Liver (tissue), 10 donors: ENCODE measurements at places on chromosomes 2 and 18. TPM values are rescaled to one million over a fixed set of nuclear protein-coding genes. Genes with fewer than 3 reads are reported as not detected.

DNA sequence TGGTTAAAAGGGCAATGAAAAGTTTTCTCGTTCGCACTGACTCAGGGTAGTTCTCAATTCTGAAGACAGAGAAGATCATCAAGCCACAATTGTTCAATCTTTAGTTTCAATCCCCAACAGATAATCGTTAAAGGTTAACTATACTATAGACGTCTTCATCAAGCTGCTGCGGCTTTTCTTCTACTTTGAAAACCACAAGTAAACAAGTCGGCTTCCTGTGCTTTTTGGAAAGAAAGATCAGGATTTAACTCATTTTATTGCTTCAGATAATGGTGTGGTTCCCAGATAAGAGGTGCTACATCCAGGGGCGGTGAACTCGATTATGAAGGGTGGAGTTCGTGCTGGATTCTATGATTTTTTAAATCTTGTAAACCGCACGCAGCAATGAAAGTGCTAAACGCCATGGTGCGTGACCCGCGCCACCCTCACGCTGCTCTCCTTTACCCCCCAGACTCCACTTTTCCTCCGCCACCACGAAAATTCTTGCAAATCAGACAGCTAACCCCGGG is 545 bp upstream of the CDCA7 start:
- no peak for DNase-seq

GRCh38 chr2:150081775-150082481 is 405.5 kb downstream of the RND3 start:
- no peak for DNase-seq

GRCh38 chr2:229586012-229586411 is 128.3 kb downstream of the DNER start:
- no peak for DNase-seq

- no peak for DNase-seq
Observed at GRCh38 chr2:177742851-177743250, 329.7 kb downstream of the PDE11A start.

DNA sequence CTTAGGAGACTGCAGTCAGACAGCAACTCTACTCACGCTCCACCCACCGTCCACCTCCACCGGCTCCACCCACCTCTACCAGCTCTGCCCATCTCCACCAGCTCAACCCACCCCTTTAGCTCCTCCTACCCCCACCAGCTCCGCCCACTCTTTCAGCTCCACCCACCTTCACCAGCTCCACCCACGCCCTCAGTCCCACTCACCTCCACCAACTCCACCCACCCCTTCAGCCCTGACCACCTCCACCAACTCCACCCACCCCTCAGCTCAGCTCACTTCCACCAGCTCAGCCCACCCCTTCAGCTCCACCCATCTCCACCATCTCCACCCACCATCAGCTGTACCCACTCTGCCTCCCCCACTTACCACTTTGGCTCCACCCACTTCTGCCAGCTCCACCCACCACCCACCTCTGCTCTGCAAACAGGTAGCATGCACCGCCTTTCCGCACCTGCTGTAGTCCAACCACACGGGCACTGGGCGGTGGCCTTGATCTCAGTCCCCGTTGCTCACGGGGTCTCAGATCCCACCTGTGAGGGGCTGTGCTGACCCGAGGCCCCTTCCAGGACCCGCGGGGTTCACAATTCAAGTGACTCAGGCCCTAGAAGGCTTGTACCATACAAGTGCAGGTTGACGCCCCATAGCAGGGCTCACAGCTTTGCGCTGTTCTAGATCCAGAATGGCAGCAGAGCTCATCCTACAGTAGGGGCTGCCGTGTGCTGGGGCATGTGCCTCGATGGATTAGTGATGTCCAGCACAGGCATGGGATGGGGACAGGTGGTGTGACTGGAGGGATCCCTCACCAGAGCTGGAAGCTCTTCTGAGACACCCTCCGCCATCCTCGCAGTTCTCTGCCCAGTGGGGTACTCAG is 77.2 kb upstream of the OTOS start:
- no peak for DNase-seq

DNA sequence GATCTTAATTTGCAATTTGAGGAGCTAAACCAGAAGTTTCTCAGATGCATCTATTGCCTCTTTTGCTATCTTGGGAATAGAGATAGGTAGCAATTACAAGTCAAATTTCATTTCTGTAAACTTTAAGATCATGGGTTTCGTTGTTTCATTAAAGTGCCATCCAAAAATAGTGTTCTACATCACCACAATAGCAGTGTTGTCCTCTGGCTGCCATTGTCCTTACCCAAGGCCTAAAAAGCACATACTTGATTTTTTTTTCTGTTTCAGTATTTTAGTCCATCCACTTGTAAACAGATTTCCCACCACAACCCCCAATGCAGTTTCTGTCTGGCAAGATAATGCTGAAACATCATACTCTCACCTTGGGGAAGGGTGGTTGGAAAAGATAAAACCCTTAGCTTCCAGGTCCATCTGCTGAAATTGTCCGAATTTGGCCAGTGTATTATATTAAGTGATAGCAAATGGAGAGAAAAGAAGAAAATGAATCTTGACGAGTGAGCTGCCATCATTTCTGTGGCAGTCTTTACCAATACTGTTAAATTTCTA is 136.2 kb downstream of the LCLAT1 start:
- DNase-seq, result no peak

GRCh38 chr18:44977856-44978255 is 297.2 kb downstream of the SETBP1 start:
- no peak for DNase-seq

DNA sequence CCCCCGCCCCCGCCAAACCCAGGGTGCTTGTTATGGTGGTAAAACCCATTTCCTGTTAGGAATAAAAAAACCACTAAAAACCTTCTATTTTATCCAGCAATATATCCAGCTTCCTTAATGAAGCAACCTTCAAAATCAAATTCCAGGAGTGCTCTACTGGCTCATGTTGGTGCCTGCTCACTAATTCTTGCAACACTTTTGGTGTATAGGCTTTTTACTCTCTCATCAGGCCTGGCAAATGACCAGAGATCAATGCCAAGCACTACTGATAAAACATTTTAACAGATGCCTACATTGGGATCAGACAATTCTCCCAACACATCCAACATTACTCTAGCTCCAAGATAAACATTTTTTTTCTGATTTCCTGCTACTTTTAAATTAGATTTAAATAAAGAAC is 312.4 kb downstream of the KCNJ3 start:
- no peak for DNase-seq

GRCh38 chr2:150234787-150235446 is 252.6 kb downstream of the RND3 start:
- no peak for DNase-seq

DNA sequence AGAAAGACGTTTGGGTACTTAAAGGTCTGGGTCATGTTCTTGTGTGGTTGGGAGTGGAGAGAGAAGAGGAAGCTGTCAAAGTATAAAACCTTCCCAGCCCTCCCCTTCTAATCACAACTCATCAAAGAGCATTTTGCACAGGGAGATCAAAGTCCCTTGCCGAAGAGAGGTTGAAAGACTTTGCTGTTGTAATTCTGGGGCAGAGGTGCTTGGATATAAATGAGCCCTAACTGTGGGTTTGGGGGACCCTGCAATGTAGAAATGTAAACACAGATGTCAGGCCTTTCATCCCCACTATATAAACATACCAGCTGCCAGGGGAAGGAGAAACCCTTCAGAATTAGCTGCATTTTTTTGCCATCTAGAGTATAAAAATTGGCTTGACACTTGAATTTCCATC is 182.1 kb downstream of the ETAA1 start:
- no peak for DNase-seq

DNA sequence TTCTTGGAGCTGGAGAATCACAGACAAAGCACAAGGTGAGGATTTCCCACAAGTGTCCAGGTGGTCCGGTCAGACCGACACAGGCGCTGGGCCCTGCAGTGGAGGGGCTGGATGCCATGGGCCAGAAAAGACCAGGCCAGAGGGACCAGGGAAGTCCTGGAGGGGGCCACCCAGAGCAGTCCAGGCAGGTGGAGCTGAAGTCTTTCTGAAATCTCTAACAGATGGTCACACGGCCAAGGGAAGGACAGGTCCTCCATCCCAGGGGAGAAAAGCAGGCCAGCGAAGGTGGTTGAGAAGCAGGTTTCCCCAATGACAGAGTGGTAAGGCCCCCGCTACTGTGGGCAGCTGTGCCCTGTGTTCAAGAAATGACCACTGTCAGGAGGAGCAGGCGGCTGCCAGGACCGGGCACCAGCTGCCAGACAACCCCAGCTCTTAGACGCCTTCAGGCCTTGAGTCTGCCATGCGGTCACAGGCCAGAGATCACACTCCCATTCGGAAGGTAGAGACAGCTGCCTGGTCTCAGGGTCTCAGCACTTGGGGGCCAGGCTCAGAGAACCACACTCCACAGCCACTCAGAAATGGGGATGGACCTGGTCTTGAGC is 25.9 kb downstream of the HS1BP3 start:
- DNase-seq, result no peak

DNA sequence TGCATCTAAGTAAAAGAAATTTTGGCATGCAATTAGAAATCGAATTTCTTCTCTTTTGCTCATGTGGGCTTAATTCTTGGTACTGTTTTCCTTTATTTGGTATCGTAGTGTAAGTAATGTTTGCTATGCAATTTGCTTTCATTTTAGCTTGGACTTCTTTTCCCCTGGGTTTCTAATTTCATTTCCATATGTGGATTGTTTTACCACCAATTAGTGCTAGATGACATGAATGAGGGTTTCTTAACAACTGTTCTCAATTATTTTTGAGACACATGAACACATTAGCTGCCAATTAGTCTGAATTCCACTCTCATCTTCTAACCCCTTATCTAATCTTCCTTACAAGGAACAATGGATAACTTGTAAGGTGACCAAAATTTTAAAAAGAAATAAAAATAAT is 1047.2 kb upstream of the PIK3C3 start:
- no peak for DNase-seq

GRCh38 chr2:183532514-183532913 is 408.3 kb downstream of the NUP35 start:
- DNase-seq, result no peak

- DNase-seq, result no peak
Observed at GRCh38 chr2:183063083-183063482, 15.5 kb upstream of the DUSP19 start.

- DNase-seq, result no peak
Observed at GRCh38 chr2:55408918-55409868, 10.5 kb downstream of the CCDC88A start.

DNA sequence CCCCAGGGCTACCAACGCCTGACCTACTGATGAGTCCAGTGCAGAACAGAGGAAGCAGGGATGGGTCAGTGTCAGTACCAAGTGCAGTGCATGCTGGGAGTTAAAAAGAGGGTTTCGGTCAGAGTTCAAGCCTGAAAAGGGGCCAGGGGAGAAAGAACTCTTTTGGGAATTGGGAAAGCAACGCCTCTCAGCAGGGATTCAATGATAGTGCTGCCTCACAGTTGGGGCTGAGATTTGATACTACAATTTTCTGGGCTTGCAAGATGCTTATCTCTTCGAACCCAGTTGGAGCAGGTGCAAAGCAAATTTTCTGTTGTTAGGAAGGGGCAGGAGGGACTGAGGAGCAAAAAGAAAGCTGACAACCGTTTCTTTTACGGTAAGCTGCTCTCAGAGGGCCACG is 82.6 kb downstream of the CERKL start:
- DNase-seq, result no peak

DNA sequence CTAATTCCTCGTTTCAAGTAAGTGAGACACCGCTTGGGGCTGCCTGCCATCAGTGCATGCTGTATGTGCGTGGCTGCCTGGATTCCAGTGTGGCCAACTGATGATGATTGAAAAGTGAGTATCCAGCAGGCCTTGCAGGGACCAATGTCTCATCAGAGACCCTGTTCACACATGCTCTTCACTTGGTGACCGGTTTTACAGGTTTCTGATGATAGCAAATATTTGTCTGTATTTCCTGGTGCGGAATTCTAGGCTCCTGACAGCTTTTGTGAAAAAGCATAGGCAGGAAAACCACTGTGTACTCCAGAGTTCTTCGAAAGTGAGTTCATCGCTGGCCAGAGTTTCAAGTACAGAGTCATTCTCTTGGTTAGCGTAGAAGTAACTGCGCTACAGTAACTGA is 13.8 kb upstream of the YWHAQ start:
- no peak for DNase-seq

- no peak for DNase-seq
Observed at GRCh38 chr2:88006912-88007439, 9.4 kb downstream of the RNU2-63P start.

GRCh38 chr2:159074605-159075004 is 106.2 kb downstream of the TANC1 start:
- DNase-seq, result no peak

DNA sequence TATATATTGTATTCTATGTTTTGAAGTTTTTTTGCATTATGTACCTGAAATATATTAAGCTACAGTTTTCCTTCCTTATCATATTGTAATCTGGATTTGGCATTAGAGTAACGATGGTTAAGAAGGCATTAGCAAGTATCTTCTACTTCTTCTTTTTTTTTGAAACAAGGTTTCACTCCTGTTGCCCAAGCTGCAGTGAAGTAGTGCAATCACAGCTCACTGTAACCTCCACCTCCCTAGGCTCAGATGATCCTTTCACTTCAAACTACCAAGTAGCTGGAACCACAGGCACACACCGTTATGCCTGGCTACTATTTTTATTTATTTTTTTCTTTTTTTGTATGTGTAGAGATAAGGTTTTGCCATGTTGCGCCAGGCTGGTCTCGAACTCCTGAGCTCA is 201.1 kb downstream of the ZNF804A start:
- no peak for DNase-seq

- DNase-seq, result no peak
Observed at GRCh38 chr2:69250981-69251380, 136.0 kb downstream of the GFPT1 start.

DNA sequence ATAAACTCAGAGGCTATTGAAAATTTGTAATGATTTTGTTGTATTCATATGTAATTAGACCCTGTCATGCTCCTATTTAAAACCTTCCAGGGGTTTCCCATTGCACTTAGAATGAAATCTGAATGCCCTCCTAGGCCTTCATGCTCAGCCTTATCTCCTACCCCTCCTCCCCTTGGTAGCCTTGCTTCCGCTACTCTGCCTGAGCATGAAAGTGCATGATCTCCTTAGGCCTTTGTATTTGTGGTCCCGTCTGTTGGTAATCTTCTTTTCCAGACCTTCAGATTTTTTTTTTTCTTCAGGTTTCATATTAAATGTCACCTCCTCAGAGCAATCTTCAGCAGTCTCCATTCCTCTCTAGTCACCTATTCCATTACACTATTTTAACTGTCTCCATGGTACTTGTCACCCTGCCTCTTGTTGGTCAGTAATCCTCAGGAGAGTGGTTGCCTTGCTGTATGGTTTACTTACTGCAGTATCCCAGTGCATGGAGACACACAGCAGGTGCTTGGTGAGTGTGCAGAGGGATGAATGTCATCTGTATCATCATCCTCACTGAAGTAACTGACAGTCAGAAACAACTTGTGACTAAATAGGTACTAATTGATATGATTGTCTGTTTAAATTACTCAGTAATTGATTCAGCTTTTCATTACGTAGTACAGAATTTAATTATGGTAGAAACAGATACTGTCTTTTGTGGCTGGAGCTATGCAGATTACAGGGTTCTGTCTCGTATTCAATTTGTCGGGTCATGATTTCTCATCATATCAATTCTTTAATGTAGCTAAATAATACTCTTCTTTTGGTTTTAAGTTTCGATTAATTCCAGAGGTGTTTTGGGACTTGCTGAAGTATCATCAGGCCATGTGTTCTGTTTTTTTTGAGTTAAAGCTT is 63.9 kb downstream of the PHLPP1 start:
- DNase-seq, result no peak

Gene BCL2
- 0.40 TPM for polyA plus RNA-seq

Gene TTC32
- polyA plus RNA-seq, result 11.4 TPM

Gene CDKL4
- not detected for polyA plus RNA-seq

Gene RAPGEF4
- 9.1 TPM for polyA plus RNA-seq

Gene FOXI3
- not detected for polyA plus RNA-seq

Gene ASXL2
- 2.8 TPM for polyA plus RNA-seq

Gene ICOS
- 0.02 TPM for polyA plus RNA-seq

Gene GREB1L
- polyA plus RNA-seq, result 2.3 TPM

Gene CCDC142
- 5.1 TPM for polyA plus RNA-seq

Gene CD28
- 0.17 TPM for polyA plus RNA-seq

Gene LINC00305
- not detected for polyA plus RNA-seq
